ENCODE measurements at places on chromosomes 13 and 19.
A peak's percentile ranks its signal among the peaks of the same experiment; 100 is the strongest.

GRCh38 chr13:106232681-106233080, 302.8 kb downstream of the EFNB2 start:
- no peak for DNase-seq

GRCh38 chr19:4064149-4064495, 2.6 kb downstream of the ZBTB7A start:
- DNase-seq: no peak

DNA sequence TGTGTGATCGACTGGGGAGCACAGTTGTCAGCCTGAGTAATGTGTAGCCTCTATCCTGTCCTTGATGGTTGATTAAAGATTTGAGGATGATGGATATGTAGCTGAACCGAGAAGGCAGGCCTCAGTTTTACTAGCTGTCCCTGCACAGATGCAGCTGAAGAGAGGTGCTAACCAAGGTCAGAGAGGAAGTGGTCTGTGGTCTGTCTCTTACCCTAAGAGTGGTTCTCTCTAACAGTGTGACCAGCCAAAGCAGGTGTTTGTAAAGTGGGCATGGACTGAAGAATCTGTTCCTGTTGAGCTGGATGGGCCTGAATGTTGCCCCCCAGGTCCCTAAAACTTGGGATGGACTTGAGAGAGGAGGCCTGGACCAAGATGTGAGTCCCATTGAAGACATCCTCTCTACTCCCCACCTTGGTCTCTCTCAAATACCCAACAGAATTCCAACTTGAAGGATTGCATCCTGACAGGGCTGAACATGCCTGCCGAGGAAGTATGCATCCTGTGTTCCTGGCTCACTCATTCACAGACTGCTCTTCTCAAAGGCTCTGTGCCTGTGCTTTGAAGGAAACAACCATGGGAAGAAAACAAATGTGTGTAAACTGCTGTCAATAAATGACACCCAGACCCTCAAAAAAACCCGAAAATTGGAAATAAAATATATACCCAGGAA, 223.8 kb downstream of the MAB21L1 start:
- DNase-seq: no peak

GRCh38 chr19:311813-312261, 20.6 kb upstream of the PLPP2 start:
- no peak for DNase-seq

DNA sequence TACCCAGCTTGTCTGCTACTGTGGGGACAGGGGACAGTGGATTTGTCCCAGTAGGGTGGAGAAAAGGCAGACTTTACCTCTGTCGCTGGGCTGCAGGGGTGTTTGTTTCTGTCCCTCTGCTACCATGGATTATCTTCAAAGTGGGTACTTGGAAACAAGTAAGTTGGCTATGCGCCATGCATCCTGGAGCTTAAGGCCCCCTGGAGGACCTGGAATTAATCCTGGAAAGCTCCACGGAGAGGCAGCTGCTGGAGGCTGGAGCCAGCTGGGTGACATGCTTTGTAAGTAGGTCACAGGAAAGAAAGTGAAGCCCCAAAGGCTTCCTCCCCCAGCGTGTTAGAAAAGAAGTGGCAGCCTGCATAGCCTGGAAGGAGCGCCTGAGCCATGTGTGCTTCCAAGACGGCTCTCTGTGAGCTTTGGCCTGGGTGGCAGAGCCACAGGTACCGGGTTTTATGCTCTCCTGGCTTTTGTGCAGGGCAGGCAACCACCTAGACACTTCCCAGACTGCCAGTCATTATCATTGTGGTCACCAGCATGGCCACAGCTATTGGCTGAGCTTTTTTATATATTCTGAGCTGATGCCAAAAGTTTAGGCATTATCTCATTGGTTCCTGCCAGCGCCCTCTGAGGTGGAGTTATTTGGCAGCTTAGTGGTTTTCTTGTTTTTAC, 9.5 kb downstream of the B3GLCT start:
- peak; percentile 66 for DNase-seq

- DNase-seq: peak; percentile 55
Observed at GRCh38 chr19:40549007-40549708, 27.5 kb upstream of the SHKBP1 start.

- peak; percentile 39 for DNase-seq
Observed at GRCh38 chr19:45769821-45770191, 754 bp upstream of the SIX5 start.

DNA sequence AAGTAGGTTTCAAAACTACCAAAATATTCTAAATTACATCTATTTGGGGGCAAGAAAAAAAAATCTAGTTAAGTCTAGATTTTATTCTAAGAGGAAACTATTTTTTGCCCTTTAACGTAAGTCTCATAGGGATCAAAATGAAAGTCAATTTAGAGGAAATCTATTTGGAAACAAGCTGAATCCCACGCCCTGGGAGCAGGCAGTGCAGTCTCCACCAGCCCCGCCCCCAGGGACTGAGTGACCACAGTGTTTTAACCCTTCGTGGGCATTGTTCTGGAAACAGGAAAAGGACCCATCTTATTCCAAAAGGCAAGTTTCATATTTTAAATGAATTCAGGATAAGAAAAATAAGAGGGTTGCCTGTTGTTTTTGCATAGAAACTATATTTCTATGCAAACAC, 209.7 kb downstream of the SPRY2 start:
- no peak for DNase-seq

GRCh38 chr19:18593367-18594095, 4.9 kb downstream of the REX1BD start:
- DNase-seq: no peak

DNA sequence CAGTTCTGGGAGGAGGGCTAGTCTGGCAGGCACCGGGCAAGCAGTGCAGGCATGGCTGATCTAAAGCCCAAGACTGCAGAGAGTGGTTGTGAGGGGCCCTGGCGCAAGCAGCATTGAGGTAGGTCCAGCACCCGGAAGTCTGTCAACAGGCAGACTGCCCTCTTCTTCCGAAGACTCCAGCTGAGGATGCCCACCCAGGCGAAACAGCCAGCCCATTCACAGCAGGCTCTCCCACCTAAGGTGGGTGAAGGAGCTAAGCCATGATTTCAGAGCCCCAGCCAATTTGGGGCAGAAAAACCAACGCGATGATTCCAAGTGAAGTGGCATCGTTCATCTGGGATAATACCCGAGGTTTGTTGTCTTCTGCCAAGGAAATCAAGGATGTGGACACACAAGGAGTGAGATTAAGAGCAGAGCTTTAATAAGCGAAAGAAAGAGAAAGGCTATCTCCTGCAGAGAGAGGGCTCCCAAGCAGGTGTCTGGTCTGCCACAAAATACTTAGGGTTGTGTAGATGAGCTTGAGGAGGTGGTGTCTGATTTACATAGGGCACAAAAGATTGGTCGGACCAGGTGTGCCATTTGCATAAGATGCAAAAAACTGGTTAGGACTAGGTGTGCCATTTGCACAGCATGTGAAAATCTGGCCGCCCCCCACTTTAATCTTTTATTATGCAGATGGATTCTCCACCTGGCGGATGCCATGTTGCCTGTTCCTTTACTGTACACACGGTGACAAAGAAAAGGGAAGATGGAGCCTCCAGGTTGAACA, 22.6 kb downstream of the FAM124A start:
- DNase-seq: no peak

DNA sequence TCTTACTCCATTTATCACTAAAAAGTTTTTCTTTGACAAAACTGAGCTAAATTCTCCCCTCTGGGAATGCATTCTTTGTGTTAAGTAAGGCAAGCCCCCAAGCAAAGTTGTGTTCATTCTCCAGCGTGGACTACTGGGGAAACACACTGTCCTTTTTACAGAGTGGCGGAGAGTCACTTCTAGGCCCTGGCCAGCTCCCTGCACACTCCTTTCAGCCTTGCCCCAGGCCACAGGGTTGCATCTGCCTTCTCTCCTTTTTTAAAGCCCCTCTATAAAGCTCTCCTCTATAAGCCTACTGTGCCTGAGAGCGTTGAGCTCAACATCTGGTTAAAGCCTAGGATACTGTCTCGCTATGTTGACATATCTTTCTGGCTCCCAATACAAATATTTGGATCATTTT, 803.4 kb downstream of the PCDH17 start:
- no peak for DNase-seq

DNA sequence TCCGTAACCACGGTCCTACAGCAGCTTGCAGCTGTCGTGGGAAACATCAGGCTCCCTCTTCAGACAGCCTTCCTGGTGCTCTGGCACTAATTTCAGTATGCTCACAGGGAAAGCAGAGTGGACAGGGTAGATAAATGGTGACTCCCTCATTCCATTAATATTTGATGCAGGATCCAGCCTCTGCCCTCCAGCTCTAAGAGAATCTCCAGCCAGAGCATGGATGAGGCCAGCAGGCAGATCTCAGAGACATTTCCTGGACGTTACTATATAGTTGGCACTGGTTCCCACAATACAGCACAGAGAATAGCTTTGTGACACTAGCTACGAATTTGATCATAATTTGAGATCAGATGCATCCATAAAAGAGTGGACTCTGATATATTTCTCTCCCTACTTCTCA, 341.4 kb downstream of the LIG4 start:
- DNase-seq: no peak

GRCh38 chr19:29478578-29479565, 46.9 kb upstream of the VSTM2B start:
- DNase-seq: no peak

- DNase-seq: peak; percentile 29
Observed at GRCh38 chr13:39870197-39870747, 214.8 kb downstream of the COG6 start.

- DNase-seq: no peak
Observed at GRCh38 chr19:42099336-42099925, 23.5 kb downstream of the ZNF574 start.

DNA sequence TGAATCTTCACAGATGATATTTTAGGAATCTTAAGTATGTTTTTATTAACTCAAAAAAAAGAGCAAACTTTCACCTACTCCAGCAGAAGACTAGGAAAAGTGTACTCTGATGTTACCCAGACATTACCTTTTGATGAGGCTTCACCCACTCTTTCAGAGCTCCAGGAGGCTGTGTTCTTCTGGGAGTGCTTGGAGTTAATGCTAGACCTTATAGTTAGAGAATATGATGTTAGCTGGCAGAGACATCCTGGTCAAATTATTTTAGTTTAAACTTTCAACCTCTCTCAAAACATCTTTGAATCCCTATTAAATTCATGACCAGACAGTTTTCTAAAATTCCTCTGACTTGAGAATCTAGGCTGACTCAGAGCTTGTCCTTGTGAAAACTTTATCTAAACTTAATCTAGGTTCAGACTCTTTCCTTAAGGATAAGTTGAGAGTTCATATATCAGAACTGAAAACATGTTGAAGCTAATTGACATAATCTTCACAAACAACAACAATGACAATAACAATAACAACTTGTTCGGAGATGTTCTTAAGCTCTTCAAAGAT, 82.8 kb downstream of the ITGBL1 start:
- DNase-seq: peak; percentile 65

DNA sequence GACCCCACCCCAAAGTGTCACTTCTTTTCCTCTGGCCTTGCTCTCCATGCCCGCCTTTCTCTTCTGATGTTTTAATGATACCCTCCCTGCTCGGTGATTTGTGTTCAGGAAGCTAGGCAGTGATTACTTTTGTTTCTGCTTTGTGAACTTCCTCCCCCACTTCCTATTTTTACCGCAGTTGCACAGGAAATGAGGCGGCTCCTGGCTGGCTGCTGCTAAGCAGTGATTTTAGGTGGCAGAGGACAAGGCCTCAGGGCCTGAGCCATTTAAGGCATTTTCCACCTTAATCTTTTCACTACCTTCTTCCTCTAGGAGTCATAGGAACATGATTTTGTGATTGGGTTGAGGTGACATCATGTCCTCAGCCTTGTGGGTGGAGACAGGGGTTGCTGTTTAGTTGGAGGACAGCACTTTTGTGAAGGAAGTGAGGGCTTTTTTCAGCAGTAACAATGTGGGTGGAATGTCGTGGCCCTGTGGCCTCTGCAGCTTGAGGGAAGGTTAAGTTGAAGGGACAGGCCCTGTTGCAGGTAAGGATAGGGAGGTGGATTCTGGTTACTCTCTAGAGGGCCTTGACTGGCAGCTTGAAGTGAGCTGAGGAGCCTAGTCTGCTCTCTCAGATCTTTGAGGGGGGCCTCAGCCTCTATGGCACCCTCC, 15.7 kb downstream of the GARRE1 start:
- peak; percentile 87 for DNase-seq

GRCh38 chr13:28497143-28497876, 2.4 kb upstream of the FLT1 start:
- no peak for DNase-seq

- no peak for DNase-seq
Observed at GRCh38 chr13:74927823-74928222, 554.1 kb downstream of the TBC1D4 start.

DNA sequence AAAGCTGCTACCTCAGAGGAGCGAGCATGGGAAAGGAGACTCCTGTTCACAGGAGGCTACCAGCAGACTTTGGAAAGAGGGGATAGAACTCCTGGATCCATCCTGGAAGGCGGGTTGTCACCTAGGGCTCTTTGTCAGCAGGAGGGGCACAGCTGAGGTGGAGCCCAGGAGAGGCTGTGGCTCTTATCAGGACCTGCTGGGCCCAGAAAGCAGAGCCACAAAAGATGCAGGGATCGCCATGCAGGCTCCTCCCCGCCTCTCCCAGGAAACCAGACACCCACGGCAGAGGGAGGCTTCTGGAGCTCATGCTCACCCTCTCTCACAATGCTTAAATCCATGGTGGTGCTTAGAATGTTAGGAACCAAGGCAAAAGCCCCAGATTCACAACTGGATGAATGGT, 994.2 kb downstream of the UQCRFS1 start:
- DNase-seq: no peak

DNA sequence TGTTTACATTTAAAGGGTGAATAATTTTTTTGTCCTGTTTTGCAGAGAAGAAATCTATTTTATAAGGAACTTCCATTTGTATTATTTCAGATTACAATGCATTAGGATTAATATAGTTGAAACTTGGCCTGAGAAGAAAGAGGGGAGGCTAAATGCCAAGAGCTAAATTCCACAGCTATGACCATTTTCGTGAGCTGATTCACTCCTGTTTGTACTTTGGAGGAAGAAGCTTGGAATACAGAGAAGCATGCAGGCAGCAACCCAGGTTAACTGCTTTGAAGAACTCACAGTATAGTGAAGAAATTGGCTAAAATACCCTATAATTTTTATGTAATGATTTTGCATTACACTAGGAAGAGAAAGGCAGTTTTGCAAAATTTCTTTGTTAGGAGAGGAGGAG, 309.4 kb upstream of the KLF12 start:
- DNase-seq: peak; percentile 89

GRCh38 chr19:40610396-40611064, 9.4 kb downstream of the LTBP4 start:
- no peak for DNase-seq

DNA sequence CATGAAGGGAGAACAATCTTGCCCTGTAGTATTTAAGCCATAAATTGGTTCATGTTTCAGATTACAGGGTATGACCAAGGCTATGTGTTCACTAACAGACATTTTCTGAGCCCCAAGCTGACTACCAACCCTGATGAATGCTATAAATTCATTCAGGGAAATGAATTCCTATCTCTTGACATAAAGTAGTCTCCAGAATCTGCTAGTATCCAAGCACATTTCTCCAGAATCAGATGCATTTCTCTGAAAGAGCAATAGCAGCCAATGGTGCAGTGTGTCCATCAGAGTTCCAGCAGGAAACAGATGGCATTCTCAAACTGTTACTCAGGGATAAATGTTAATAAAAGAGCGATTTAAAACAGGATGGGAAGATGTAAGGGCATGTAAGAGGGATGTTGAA, 226.4 kb downstream of the COG6 start:
- DNase-seq: peak; percentile 74

Measured in fibroblast of skin of right biceps (primary cell).